COLO829 (cell line): ENCODE measurements at places on chromosomes 13 and 19.

DNA sequence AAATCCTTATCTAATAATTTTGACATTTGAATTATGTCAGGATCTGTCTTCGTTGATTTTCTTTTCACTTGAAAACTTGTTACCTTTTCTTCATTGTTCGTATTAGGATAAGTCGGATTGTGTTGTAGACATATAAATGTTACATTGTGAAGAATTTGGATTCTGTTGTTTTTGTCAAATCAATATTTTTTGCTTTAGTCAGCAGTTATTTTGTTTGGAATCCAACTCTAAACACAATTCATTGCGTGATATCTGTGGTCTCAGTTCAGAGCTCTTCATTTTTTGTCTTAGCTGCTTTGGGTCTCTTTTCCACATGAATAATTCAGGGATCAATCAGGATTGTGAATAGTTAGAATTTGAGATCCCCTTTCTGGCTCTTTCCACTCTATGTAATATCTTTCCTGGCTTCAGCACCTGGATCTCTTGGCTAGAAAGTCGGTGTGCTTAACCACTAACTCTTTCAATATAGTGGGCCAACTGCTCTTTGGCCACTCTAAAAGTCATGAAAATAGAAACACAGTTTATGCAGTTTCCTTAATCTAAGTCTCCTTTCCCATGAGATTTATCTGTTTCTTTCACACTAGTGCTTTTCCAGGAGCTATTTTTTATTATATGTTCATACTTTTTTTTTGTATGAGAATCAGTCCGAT, 2494.2 kb upstream of the PCDH20 start:
- DNase-seq: no peak

DNA sequence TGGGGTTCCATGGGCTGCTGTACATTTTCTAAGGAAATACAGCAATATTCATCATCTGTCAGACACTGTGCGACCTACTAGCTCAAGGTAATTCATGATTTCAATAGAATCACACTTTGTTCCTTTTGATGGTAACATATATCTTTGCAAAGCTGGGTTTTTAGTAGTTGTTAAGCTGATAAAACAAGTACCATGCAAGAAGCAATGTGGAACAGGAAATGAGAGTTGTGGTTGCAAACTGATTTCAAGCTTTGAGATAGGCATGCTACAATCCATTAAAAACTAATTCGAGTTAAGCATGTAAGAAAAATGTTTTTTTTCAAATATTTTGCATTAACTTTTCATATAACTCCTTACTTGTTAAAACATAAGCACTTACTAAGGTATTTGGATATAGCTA, 6.8 kb upstream of the MBNL2 start:
- DNase-seq: no peak

GRCh38 chr13:74287724-74288169, 153.5 kb upstream of the KLF12 start:
- DNase-seq: peak; percentile 84

DNA sequence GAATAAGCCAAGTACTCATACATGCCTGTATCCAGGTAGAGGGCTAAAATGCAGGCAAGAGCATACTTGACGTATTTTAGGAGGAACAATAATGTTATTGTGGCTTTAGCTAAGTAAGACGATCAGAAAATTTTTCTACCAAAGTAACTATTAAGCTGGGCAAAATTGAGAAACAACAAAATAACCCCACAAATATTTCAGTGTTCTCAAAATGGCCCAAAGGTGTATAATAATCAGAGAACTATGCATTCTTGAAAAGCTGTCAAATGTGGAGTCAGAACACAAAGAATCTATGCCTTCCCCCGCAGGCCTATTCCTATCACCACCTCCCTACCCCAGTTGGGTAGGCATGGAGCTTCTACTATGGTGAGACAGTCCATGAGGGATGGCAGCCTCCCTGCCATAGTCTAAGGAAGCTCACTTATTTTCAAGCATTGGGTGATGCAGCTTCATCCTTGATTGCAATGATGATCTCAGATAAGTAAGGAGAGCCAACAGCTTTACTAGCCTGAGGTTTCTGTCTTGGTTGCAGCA, 1132.5 kb upstream of the SPRY2 start:
- no peak for DNase-seq

DNA sequence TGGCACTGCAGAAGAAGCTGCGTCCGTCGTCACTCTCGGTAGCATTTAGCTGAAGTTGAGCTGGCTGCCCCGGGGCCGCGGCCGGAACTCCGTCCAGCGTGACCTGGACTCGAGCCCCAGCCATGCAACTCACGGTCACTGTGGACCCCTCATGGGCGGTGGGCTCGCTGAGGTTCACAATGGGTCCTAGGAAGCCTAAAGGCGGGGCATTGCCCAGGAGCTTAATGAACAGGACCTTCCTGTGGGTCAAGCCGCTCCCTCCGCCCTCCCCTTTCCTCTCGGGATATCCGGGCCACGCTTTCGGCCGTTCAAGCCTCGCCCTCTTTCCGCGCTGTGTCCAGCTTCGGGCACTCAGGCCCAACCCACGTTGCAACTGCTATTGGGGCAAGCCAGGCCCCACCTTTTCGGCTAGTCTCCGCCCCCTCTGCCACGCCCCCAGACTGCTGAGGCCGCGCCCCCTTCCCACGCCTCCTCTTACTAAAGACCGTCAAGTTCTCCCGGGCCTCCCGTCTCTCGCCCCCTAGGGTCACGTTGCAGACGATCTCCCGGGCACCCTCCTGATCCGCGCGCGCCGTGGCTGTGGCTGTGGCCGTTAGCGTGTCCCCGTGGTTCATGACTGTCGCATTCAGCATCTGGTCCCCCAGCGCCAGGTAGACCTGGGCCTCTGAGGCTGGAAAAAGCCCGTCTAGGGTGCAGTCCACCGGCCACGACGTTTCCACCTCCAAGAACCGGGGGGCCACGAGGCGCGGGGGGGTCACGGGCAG, 1.4 kb upstream of the RAVER1 start:
- peak; percentile 94 for DNase-seq
